ENCODE measurements at places on chromosomes 6 and 20.

DNA sequence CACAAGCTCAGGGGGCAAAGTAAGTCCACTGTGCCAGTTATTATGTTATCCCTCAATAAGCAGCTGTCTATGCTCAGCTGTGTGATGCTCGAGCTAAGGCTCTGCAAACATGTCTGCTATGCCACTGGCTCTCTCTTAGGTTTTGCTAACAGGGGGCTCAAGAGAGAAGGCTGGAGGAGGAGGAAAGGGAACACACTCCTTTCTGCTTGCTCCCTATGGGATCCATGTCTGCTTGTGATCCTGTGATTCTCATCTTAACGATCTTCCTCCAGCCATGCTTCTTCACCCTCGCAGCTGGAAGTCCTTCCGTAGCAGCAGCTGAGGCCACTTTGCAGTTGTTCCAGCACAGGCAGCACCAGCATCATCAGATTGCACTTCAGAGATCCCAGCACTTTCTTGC lies 37.0 kb upstream of the IGF2R start:
- DNase-seq, result no peak
- no peaks in the 10 kb centered on the region for H3K36me3 ChIP-seq
- H3K4me3 ChIP-seq, result no peak overlapping the region
- H3K27ac ChIP-seq, result no peak overlapping the region
- H3K27me3 ChIP-seq, result no peaks in the 10 kb centered on the region
- no peaks in the 10 kb centered on the region for H3K4me1 ChIP-seq

DNA sequence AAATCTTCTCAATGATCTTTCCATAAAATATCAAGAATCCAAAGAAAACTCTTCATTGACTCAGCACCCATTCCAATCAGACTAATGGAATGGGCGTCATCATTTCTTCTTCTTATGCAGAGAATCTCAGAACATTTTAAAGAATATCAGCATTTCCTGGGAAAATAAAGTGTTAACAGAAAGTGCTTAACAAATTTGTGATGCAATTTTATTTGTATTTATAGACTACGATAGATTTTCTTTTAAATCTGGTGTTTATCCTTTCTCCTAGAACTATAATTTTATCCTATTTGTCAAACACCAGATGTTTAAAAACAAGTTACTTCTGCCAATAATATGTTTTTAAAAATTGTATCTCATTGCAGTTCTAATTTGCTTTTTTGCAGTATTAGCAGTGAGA lies 330.7 kb downstream of the COL12A1 start:
- H3K27ac ChIP-seq, result no peak overlapping the region
- H3K4me1 ChIP-seq, result no peaks in the 10 kb centered on the region
- DNase-seq, result no peak
- H3K27me3 ChIP-seq, result no peaks in the 10 kb centered on the region
- H3K4me3 ChIP-seq, result no peak overlapping the region

DNA sequence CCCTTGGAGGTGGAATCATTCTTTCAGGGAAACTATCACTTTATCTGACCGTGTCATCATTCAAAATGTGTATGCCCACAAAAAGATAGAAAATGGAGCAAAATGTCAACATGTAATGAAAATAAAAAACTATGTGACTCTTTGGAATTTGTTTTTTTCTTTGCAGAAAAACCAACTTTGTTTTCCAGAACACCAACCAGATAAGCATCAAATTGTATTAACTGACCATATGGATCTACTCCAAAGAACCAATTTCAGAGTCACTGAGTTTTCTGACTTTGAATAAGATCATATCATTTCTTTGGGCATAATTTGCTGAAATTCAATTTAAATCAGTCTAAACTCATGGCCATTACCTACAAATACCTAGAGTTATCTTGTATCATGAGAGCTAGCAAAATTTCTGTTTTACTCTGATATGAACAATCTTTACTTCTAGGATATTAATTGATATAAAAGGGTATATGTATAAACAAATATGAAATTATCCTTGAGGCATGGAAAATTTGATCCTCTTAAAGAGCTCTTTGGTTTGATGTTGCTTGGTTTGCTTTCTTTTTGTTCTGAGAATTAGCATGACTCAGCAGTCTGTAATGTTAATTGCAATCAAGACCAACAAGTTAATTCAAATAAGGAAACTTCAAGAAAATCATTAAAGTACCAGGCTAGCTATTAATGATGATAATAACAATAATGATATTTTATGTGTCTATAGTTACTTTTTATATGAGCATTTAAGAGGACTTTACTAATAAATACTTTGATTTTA lies 444.4 kb upstream of the MARCKS start:
- no peaks in the 10 kb centered on the region for H3K4me1 ChIP-seq
- no peak for DNase-seq
- H3K36me3 ChIP-seq, result no peaks in the 10 kb centered on the region

DNA sequence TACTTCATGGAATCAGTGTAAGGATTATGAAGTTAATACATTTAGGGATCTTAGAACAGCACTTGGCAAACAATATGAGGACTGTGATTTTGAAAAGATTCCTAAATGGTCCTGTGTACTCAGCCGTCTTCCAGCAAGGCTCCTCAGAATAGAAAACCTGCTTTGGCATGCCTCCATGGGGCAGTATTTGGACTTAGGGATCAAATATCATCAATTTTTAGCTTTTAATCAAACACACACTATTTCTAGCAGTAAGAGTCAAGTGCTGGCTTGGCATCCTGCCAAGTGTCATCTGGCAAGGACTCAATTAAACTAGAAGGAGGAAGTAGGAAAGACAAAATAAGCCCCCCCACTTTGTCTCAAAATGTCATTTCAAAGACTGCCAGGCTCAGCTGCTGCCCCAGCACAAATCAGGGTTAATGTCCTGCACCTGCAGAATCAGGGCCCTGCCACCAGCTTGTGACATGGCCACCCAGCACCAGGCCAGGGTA lies 40.8 kb downstream of the IYD start:
- no peaks in the 10 kb centered on the region for H3K4me1 ChIP-seq
- H3K36me3 ChIP-seq, result no peaks in the 10 kb centered on the region
- no peak overlapping the region for H3K4me3 ChIP-seq
- no peak for DNase-seq

GRCh38 chr6:119267126-119267905 lies 82.2 kb downstream of the MAN1A1 start:
- H3K36me3 ChIP-seq, result no peaks in the 10 kb centered on the region
- H3K27me3 ChIP-seq, result no peaks in the 10 kb centered on the region
- no peak for DNase-seq
- H3K4me1 ChIP-seq, result no peaks in the 10 kb centered on the region
- no peak overlapping the region for H3K4me3 ChIP-seq

DNA sequence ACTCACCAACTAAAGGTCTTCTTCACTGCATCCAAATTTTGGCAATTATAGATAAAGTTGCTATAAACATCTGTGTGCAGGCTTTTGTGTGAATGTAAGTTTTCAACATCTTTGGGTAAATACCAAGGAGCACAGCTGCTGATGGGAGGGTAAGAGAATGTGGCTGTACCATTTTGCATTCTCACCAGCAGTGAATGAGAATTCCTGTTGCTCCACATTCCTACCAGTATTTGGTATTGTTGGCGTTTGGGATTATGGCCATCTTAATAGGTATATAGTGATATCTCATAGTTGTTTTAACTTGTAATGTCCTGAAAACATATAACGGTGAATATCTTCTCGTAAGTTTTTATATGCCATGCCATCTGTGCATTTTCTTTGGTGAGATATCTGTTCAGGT lies 69.3 kb downstream of the ILRUN start:
- H3K27me3 ChIP-seq, result no peaks in the 10 kb centered on the region
- H3K27ac ChIP-seq, result no peak overlapping the region
- no peaks in the 10 kb centered on the region for H3K36me3 ChIP-seq
- H3K4me3 ChIP-seq, result no peak overlapping the region
- DNase-seq, result no peak

GRCh38 chr6:135667691-135668455 lies 170.3 kb upstream of the AHI1 start:
- no peak overlapping the region for H3K27ac ChIP-seq
- no peaks in the 10 kb centered on the region for H3K4me1 ChIP-seq
- no peak overlapping the region for H3K4me3 ChIP-seq
- DNase-seq, result no peak

GRCh38 chr6:152184917-152185574 lies 377.6 kb downstream of the ESR1 start:
- no peaks in the 10 kb centered on the region for H3K36me3 ChIP-seq
- no peaks in the 10 kb centered on the region for H3K27me3 ChIP-seq
- H3K4me3 ChIP-seq, result no peak overlapping the region
- H3K4me1 ChIP-seq, result no peaks in the 10 kb centered on the region

- no peaks in the 10 kb centered on the region for H3K36me3 ChIP-seq
- no peak overlapping the region for H3K4me3 ChIP-seq
- H3K4me1 ChIP-seq, result peaks cover 40% of the 10 kb centered on the region
- DNase-seq, result no peak
- no peaks in the 10 kb centered on the region for H3K27me3 ChIP-seq
Measured at GRCh38 chr6:28357036-28357435, 7.3 kb downstream of the ZKSCAN3 start.

DNA sequence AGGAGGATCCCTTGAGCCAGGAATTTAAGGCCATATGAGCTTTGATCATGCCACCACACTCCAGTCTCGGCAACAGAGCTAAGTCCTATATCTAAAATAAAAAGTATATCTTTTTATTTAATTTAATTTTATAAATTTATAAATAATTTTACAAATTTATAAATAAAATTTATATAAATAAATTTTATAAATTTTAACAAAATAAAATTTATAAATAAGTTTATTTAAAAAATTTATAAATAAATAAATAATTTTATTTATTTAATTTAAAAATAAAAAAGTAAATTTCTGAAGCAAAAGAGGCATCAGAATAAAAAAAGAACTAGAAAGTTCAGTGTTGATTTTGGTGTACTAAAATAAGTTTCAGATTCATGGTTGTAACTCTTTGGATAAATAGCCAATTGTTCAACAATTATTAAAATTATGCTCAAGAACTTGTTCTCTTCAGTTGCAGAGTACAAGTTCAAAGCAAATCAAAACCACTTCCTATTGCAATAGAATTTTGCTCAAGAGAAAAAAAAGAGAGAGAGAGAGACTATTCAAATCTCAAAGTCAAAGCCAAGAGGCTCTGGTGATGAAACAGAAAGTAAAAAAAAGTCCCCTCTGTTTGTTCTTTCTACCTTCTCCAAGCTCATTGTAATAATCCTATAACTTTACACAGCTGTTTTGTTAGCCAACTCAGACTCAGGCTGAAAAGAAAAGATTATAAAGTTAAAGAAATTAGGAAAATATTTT lies 547.5 kb upstream of the ADGRB3 start:
- no peak overlapping the region for H3K4me3 ChIP-seq
- DNase-seq, result no peak
- H3K27me3 ChIP-seq, result no peaks in the 10 kb centered on the region
- H3K27ac ChIP-seq, result no peak overlapping the region
- no peaks in the 10 kb centered on the region for H3K36me3 ChIP-seq

DNA sequence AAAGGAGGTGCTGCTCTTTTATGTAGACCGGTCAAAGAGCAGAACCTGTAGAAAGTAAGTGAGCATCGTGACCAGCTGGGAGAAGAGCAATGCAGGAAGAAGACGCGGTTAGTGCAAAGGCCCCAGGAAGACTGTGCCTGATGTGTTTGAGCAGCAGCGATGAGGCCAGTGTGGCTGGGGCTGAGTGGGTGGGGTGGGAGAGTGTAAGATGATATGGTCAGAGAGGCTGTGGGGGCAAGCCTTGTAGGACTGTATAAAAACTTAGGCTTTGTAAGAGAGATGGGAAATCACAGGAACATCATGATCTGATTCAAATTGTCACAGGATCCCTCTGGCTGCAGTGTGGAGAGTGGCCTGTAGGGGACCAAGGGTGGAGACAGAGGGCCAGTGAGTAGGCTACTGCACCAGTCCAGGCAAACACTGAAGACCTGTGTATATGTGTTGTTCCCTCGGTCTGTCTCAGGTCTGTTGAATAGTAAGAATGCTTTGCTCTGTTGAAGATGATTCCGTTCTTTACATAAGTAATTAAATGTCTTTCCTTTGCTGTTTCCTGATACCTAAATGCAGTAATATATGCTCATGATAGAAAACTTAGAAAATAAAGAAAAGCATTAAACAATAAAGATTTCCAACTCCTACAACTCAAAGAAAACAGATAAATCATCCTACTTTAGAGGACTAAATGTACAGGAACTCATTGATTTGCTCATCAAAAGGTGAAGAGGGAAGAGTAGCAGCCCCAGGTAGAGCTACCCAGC lies 23.6 kb upstream of the WFDC2 start:
- H3K27me3 ChIP-seq, result peaks cover 9% of the 10 kb centered on the region
- DNase-seq, result peak; percentile 42
- H3K27ac ChIP-seq, result no peak overlapping the region
- no peaks in the 10 kb centered on the region for H3K4me1 ChIP-seq

DNA sequence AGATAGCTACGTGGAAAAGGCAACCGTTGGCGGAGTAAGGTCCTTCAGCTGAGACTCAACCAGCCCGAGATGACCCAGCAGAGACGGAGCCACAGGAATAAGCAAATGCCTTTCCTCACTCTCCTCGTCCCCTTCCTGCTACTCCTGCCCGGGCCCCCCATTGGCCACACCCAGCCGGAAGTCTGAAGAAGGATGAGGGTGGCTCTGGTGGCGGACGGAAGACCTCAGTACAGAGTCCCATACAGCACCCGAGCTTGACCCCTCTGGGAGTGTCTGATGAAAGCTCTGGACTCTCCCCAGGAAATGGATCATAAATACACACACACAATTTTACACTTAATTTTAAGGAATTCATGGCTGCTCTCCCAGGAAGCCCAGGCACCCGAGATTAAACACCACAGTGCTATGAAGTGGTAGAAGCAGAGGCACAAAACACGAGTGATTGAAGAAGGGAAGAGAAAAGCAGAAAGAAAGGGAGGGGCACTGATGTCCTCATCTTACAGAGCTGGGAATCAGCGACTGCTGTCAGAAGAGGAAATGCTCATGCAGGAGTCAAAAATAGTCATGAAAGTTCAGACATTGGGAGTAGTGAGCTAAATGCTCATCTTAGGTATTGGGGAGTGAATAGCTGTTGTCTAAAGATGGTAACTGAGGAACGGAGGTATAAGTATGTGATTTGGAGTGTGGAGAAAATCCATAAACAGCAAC lies 125.6 kb downstream of the BANF2 start:
- H3K4me3 ChIP-seq, result no peak overlapping the region
- no peaks in the 10 kb centered on the region for H3K36me3 ChIP-seq
- H3K27me3 ChIP-seq, result no peaks in the 10 kb centered on the region
- no peaks in the 10 kb centered on the region for H3K4me1 ChIP-seq

GRCh38 chr20:57810511-57811373 lies 100.9 kb upstream of the PMEPA1 start:
- no peaks in the 10 kb centered on the region for H3K4me1 ChIP-seq
- no peaks in the 10 kb centered on the region for H3K27me3 ChIP-seq
- H3K4me3 ChIP-seq, result no peak overlapping the region
- H3K36me3 ChIP-seq, result no peaks in the 10 kb centered on the region
- no peak for DNase-seq
- no peak overlapping the region for H3K27ac ChIP-seq

DNA sequence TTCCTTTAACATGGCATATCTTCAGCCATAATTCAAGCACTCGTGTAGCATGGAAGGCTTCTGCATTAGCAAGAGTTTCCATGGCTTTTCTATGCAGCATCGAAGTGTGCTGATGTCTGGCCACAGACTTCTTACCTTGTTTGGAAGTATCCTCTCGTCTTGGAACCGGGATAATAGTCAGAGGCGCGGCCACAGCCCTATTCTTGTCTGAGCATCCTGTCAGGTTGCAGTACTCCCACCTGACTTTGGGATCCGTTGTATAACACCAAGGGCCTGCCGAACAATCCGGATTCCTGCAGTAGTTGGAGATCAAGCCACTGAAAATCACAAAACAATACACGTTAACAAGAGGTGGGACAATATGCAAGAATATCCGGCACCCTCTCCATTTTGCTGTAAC lies 138.9 kb downstream of the SLC22A3 start:
- H3K27me3 ChIP-seq, result no peaks in the 10 kb centered on the region
- no peak overlapping the region for H3K4me3 ChIP-seq
- no peaks in the 10 kb centered on the region for H3K36me3 ChIP-seq

- no peak overlapping the region for H3K4me3 ChIP-seq
- no peak for DNase-seq
- no peaks in the 10 kb centered on the region for H3K4me1 ChIP-seq
Measured at GRCh38 chr20:23248461-23248882, 102.1 kb upstream of the NXT1 start.

Measured in Panc1 (cell line).